NCI-H2081 treated with DMSO at 0.1 percent for 48 hours (cell line): ENCODE measurements at places on chromosomes 1 and 21.

GRCh38 chr1:21198929-21199328 lies 22.2 kb upstream of the EIF4G3 start:
- DNase-seq: no peak

GRCh38 chr1:160768295-160768657 lies 27.7 kb upstream of the LY9 start:
- no peak for DNase-seq

GRCh38 chr1:72060466-72061245 lies 221.7 kb downstream of the NEGR1 start:
- no peak for DNase-seq

DNA sequence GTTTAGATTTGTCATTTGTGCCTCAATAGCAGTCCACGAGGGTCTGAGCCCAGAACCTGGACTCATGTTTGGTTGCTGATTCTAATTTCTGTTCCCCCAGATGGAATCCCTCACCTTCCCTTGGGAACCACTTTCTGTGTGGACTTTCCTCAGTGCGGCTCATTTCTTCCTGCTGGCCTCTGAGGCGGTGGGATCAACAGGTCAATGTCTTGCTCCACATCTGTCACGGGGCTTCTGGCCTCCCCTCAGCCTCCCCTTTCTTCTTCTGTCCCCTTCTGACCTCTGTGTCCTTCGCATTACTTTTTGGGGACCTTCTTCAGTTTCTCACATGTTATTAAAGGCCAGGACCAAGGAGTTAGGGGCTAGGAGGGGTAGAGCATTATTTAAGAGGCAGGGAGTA lies 49.2 kb upstream of the PRELP start:
- no peak for DNase-seq

GRCh38 chr1:174074757-174075156 lies 52.6 kb upstream of the RC3H1 start:
- no peak for DNase-seq

- DNase-seq: no peak
These were observed 643 bp downstream of the NRAS start for GRCh38 chr1:114715952-114716303.

- no peak for DNase-seq
These were observed 1.8 kb upstream of the PGLYRP4 start for GRCh38 chr1:153350321-153350957.
